Choroid plexus epithelial cell (primary cell): ENCODE measurements at places on chromosomes 3 and 15.

GRCh38 chr15:68080334-68080733 lies 26.2 kb downstream of the PIAS1 start:
- DNase-seq = no peak

GRCh38 chr15:98946301-98947255 lies 61.0 kb downstream of the PGPEP1L start:
- DNase-seq = no peak

- DNase-seq = no peak
These were observed 181.8 kb downstream of the MAGI1 start for GRCh38 chr3:65856907-65857306.

- no peak for DNase-seq
These were observed 1.5 kb downstream of the IGSF10 start for GRCh38 chr3:151459358-151459757.

DNA sequence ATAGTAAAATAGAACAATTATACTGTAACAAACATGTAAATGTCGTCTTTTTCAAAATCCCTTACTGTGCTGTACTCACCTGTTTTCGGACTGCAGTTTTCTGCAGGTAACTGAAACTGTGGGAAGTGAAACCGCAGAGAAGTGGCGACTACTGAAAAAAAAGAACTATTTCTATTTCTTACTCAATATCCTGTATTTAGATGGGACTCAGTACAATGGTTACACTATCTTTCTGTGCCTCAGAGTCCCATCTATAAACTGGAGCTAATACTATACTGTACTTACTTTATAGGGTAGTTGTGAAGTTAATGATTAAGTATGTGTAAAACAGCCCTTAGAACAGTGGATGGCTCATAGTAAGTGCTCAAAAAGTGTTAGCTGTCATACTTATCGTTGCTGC lies 14.3 kb upstream of the P2RY12 start:
- DNase-seq = no peak

DNA sequence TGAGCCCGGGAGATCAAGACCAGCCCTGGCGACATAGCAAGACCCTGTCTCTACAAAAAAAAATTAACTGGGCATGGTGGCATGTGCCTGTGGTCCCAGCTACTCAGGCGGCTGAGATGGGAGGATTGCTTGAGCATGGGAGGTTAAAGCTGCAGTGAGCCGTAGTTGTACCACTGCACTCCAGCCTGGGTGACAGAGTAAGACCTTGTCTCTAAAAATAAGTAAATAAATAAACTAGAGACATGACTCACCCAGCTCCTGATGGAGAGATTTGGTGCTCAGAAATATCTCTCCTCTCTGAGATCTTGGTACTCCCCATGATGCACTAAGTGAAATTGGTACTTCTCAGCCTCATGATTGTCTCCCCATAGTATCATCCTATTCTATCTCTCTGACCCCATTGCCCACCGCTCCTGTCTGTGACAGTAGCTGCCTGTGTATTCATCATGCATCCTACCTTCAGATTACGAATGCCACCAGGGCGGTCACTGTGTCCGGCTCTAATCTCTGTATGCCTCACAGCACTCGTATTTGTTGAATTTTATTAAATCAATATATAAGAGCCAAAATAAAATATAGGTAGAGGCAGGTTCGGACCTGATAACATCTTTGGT lies 50.9 kb downstream of the ABHD2 start:
- no peak for DNase-seq

DNA sequence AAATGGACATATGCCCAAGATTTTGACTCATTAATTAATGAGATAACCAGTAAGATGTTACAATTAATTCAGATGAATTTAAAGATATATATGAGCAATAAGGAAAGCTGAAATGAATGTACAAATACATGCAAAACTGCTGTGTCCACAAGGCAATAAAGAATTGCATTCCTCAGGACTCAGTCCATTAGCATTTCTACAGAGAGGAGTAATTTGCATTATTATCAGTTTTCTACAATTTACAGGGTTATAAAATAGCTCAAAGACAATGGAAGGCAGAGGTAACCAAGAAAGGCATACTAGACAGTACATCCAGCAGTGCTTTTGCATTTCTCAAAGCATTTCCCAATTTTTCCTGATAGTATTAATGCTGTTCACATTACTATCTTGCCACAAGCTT lies 377.1 kb upstream of the GOLIM4 start:
- no peak for DNase-seq

DNA sequence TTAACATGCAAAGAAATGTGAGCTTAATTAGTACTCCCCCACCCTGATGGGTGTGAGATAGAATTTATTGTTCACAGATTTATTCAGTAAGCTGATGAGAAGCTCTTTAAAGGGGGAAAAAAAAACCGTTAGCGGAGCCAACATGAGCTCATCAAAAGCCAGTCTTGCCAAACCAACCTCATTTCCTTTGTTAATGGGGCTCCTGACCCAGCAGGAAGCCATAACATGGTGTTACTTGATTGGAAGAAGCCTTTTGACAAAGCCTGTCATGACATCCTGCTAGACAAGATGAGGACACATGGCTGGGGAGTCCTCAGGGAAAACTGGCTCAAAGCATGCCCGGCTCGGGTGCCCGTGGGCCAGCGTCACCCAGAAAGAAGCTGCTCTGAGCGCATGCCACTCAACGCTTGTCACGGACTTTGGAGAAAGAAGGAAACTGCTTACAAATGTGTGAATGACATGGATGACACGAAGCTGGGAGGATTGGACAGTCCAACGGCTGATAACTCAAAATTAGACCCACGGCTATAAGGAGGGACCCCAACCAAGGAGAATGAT lies 64.6 kb downstream of the SLCO2A1 start:
- no peak for DNase-seq

GRCh38 chr3:173739726-173740125 lies 342.2 kb downstream of the NLGN1 start:
- DNase-seq = no peak

- no peak for DNase-seq
These were observed 73.5 kb upstream of the XCR1 start for GRCh38 chr3:46100812-46101211.

- DNase-seq = no peak
These were observed 300.2 kb upstream of the RBMS3 start for GRCh38 chr3:28980631-28981030.
